ENCODE measurements at places on chromosomes 3 and 15.

DNA sequence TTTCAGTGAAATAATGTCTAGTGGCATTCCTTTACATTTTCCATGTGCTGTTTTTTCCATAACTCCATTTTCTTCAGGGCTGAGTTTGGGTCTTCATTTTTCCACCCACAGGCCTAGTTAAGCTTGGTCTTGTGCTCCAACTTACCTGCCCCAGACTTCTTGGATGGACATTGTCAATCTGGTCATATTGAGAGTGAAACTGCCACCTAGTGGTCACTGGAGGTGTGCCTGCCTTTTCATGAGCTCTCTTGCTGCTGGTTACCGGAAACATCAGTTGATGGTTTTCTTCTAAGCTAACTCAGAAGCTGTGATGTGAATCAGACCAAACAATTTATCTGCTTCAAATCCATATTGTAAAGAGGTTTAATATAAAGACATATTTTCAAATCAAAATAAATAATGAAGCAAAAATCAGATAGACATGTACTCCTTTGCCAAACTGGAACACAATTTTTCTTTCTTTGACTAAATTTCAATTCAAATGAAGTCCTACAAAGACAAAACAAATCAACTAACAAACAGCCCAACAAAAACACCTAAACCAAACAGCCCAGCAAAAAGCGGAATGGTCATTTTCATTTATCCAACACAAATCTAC, 135.1 kb upstream of the RASGRP1 start:
- no peaks in the 10 kb centered on the region for H3K27me3 ChIP-seq
- H3K27ac ChIP-seq: no peak overlapping the region
- no peaks in the 10 kb centered on the region for H3K36me3 ChIP-seq

DNA sequence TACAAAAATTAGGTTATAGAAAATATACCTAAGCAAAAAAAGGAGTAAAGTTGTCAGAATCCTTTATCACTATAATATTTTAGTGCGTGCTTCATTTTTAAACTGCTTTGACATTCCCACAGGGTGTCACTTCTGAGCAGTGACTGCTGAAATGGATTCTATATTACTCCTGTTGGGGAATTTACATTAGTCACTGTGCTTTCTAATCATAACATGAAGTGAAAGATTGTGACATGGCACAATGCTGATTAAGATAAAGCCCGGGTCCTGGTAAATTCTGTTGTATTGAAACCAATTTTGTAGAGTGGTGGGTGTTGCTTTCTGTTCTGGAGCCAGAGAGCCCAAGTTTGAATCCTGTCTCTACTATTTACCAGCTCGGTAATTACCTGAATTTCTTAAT, 36.4 kb upstream of the EHHADH start:
- H3K4me3 ChIP-seq: no peak overlapping the region
- peaks cover 55% of the 10 kb centered on the region for H3K36me3 ChIP-seq
- no peaks in the 10 kb centered on the region for H3K4me1 ChIP-seq

DNA sequence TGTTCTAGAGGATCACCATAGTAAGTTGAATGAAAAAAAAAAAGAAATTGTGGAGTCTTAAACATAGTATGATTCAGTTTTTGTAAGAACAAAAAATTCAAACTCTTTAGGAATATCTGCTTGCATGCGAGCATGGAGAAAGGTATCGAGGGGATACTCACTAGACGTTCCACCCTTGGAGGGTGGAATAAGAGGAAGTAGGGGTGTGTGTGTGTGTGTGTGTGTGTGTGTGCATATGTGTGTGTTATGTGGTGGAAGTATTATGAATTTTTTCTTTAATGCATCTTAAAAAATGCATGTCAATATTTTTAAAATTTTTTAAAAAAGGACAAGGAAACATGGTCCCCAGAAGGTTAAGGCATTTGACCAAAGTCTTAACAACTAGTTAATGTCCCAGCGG, 26.5 kb upstream of the SIAH2 start:
- H3K27me3 ChIP-seq: peaks cover 11% of the 10 kb centered on the region
- H3K36me3 ChIP-seq: no peaks in the 10 kb centered on the region
- no peak overlapping the region for H3K27ac ChIP-seq
- ATAC-seq: no peak

- H3K4me3 ChIP-seq: no peak overlapping the region
- H3K4me1 ChIP-seq: no peaks in the 10 kb centered on the region
- peaks cover 33% of the 10 kb centered on the region for H3K27me3 ChIP-seq
- H3K27ac ChIP-seq: no peak overlapping the region
- no peaks in the 10 kb centered on the region for H3K36me3 ChIP-seq
- peak; percentile 62 for ATAC-seq
These were observed 172.0 kb upstream of the HES1 start for GRCh38 chr3:193963808-193964516.

- no peak for ATAC-seq
- H3K27me3 ChIP-seq: no peaks in the 10 kb centered on the region
- peaks cover 7% of the 10 kb centered on the region for H3K36me3 ChIP-seq
These were observed 190.8 kb upstream of the TOPAZ1 start for GRCh38 chr3:44050867-44051266.

DNA sequence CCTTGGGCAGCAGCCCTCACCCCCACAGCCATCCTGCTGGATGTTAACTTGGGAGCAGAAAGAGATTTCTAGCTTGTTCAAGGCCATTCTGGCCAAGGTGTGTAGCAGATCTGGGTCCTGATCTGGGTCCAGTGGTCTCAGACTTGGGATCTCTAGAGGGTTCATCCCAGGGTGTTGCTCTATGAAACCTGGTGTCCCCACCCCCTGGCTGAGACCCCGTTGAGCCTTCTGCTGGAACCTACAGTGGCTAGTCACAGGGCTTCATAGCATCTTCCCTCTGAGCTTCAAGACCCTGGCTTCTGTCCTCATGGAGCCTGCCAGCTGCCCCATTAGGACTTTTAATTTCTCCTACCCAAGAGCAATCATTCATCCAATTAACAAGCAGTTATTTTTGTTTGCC, 64.3 kb downstream of the EPHB1 start:
- H3K27ac ChIP-seq: no peak overlapping the region
- H3K4me3 ChIP-seq: no peak overlapping the region
- H3K27me3 ChIP-seq: no peaks in the 10 kb centered on the region
- ATAC-seq: no peak
- H3K36me3 ChIP-seq: no peaks in the 10 kb centered on the region
- peaks cover 8% of the 10 kb centered on the region for H3K4me1 ChIP-seq

DNA sequence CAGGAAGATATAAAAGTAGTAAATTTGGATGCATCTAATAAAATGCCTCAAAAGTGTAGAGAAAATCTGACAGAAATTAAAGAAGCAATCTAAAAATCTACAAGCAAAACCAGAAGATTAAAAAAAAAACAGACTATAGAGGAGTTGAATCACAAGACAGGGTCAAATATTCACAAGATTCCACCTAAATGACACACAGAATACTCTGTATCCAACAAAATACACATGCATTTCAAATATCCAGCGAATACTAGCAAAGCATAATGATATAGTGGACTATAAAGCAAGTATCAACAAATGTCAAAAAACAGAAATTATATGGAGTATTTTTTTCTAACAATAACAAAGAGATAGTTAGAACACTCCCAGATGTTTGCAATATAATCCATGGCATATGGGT, 20.5 kb upstream of the ACTC1 start:
- H3K27ac ChIP-seq: no peak overlapping the region
- H3K27me3 ChIP-seq: peaks cover 34% of the 10 kb centered on the region
- ATAC-seq: no peak
- no peaks in the 10 kb centered on the region for H3K4me1 ChIP-seq
- H3K36me3 ChIP-seq: no peaks in the 10 kb centered on the region

- no peaks in the 10 kb centered on the region for H3K36me3 ChIP-seq
- no peaks in the 10 kb centered on the region for H3K4me1 ChIP-seq
- ATAC-seq: no peak
- no peak overlapping the region for H3K27ac ChIP-seq
- H3K4me3 ChIP-seq: no peak overlapping the region
- peaks cover 26% of the 10 kb centered on the region for H3K27me3 ChIP-seq
These were observed 116.1 kb upstream of the P2RY1 start for GRCh38 chr3:152718810-152719209.

DNA sequence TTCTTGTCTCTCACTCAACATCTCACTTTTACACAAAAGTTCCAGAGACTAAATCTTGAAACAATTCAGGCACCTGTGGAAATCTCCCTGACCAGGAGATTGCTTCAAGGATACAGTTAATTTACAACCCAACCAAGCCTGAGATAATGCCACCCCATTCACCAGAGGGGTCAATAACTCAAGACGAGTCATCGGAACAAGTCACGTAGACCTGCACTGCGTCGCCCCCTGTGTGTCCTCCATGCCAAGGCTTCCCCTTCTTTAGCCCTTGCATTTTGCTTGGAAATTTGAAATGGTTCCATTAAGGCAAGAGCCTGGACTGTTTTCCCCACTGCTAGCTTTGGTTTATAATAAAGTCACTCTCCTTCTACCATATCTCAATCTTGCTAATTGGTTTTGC, 129.0 kb upstream of the NEO1 start:
- peaks cover 4% of the 10 kb centered on the region for H3K4me1 ChIP-seq
- peaks cover 22% of the 10 kb centered on the region for H3K27me3 ChIP-seq
- H3K27ac ChIP-seq: no peak overlapping the region
- ATAC-seq: no peak
- H3K4me3 ChIP-seq: no peak overlapping the region

GRCh38 chr15:64717130-64717529, 58.3 kb downstream of the RBPMS2 start:
- no peak for ATAC-seq
- H3K27me3 ChIP-seq: peaks cover 6% of the 10 kb centered on the region
- no peak overlapping the region for H3K4me3 ChIP-seq
- H3K4me1 ChIP-seq: no peaks in the 10 kb centered on the region
- H3K36me3 ChIP-seq: no peaks in the 10 kb centered on the region

DNA sequence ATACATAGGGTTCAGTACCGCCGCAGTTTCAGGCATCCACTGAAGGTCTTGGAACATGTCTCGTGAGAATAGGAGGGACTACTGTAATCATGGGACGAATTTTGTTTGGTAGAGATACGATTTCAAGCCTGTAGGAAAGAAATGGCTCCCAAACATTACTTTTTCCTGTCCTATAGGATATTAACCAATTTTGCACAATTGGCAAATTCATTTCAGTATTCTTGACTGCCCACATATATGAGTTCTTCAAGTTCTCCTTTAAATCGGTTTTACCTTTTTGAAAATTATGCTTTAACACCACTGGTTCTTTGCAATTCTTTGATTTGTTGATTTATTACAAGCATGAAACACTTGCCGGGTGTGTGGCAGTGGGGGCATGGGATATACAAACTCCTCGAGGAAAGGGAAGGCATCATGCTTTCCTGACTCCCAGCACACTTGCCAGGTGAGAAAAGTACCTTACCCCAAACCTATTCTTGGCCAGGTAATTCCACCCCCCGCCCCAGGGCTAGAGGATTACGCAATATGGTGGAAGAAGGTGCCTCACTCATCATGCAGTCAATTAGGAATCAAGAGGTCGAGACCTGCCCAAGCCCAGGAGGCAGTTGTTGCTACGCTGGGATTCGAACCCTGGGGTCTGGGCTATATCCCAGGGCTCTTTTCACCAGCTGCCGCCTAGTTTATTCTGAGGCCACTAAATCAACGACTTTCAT, 584 bp upstream of the LARS2 start:
- H3K27ac ChIP-seq: peak overlapping the region; percentile 90
- peak; percentile 37 for ATAC-seq
- peaks cover 9% of the 10 kb centered on the region for H3K4me1 ChIP-seq
- peak overlapping the region; percentile 88 for H3K4me3 ChIP-seq
- peaks cover 6% of the 10 kb centered on the region for H3K36me3 ChIP-seq

- H3K27me3 ChIP-seq: no peaks in the 10 kb centered on the region
- H3K27ac ChIP-seq: no peak overlapping the region
- H3K4me3 ChIP-seq: no peak overlapping the region
- no peak for ATAC-seq
These were observed 81.8 kb downstream of the WWTR1 start for GRCh38 chr3:149575961-149576564.

All from stimulated activated memory B cell treated with anti-CD40 and anti-IgM and Interleukin-4, amounts not matched to agents 10 μg/mL and 1 μg/mL and 100 μg/mL, for 72 hours (primary cell).